ENCODE measurements at places on chromosomes 6 and 20. TPM values are rescaled to one million over a fixed set of nuclear protein-coding genes. Genes with fewer than 3 reads are reported as not detected.
A peak's percentile ranks its signal among the peaks of the same experiment; 100 is the strongest.

BEND6 gene
- total RNA-seq: 0.53 TPM

SLC17A4 gene
- not detected for total RNA-seq

- no peak for DNase-seq
Measured at GRCh38 chr6:118281291-118281690, 266.8 kb upstream of the PLN start.

GRCh38 chr20:62624325-62624690 lies 18.0 kb upstream of the SLCO4A1 start:
- DNase-seq: no peak

- no peak for DNase-seq
Measured at GRCh38 chr20:5504061-5504739, 187.4 kb upstream of the PROKR2 start.

GRCh38 chr6:70874181-70874913 lies 82.5 kb downstream of the B3GAT2 start:
- DNase-seq: no peak

DNA sequence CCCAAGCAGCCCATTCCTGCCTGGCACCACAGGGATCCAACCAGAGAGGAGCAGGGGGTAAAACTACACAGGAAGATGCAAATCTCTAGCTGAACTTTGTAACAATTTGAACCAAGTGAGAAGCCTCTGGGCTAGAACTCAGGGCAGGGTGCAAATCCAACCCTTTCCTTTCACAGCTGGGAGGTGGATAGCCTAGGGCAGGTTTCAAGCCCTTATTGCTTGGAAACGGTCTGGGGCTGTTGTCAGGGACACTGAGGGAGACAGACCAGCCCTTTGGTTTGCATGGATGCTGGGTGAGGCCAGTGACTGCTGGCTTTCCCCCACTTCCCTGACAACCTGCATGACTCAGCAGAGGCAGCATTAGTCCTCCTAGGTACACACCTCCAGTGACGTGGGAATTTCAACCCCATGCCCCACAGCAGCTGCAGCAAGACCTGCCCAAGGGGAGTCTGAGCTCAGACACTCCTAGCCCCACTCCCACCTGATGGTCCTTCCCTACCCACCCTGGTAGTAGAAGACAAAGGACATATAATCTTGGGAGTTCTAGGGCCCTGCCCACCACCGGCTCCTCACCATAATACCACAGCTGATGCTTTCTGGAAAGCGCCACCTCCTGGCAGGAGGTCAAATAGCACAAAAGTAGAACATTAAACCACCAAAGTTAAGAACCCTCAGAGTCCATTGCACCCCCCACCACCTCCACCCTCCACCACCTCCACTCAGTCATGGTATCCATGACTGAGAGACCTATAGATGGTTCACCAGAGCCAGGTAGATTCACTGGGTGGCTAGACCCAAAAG lies 797.7 kb upstream of the MAN1A1 start:
- DNase-seq: no peak

- no peak for DNase-seq
Measured at GRCh38 chr6:49342410-49342809, 120.6 kb downstream of the MMUT start.

DNA sequence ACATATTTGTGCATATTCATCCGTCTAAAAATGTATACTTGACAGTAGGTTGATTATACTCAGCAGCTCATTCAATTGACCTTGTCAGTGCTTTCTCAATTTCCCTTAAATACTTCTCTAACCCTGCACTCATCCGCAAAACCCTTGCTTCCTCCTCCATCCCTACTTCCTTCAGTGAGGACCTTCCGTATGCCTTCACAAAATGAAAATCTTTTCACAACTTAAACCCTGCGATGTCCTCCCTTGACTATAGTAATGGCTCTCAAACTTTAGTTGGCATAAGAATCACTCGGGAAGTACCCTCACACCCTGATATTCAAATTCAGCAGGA lies 5.2 kb downstream of the MBOAT1 start:
- DNase-seq: no peak

DNA sequence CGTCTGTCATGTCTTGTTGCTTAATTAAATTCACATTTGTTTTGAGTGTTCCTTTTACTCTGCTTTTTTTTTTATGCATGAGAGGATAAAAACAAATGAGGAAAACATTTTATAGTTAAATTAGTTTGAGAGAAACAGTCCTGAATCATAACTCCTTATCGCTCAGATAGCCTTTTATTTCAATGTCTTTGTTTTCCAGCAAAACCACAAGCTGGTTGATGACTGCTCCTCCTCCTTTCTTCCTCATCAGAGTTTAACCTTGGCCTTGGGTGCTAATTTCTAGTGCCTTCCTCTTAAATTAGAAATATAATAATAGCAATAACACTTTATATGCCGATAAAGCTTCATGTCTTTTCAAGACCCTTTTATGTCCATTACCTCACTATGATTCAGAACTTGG lies 3.1 kb downstream of the NOX3 start:
- DNase-seq: no peak

DNA sequence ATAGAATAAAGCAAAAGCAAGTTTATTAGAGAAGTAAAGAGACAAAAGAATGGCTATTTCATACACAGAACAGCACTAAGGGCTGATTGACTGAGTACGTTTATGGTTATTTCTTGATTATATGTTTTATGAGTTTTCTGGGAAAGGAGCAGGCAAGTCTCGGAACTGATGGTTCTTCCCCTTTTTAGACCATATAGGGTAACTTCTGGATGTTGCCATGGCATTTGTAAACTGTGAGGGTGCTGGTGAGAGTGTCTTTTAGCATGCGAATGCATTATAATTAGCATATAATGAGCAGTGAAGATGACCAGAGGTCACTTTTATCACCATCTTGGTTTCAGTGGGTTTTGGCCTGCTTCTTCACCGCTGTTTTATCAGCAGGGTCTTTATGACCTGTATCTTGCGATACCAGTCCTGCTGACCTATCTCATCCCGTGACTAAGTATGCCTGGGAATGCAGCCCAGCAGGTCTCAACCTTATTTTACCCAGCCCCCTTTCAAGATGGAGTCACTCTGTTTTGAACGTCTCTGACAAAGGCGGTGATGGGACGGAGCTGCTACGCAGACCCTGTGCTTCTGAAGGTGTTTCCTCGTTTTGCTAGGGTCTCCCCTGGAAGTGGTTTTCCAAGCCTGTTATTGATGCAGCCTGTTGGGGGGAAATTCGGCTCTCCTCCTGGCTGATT lies 45.4 kb upstream of the BMP6 start:
- DNase-seq: no peak

DNA sequence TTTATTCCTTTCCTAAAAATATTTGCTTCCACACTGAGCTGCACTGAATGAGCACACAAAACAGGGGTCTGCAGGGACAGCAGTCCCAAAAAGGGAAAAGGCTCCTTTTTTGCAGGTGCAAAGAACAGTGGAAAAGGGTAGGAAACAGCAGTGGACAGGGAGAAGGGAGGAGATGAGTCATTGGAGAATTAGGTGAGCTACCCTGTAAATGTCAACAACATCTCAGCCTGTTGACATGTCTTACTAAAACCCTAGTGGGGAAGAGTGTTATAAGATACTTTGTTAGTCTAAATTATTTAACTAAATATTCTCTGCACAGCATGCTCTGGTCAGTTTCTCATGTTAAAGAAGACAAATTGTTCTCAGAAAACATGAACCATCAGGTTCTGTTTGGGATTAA lies 151.5 kb upstream of the FBXL4 start:
- no peak for DNase-seq

GRCh38 chr6:5712349-5713215 lies 294.1 kb downstream of the NRN1 start:
- DNase-seq: no peak

SLC22A16 gene
- total RNA-seq: not detected

DNA sequence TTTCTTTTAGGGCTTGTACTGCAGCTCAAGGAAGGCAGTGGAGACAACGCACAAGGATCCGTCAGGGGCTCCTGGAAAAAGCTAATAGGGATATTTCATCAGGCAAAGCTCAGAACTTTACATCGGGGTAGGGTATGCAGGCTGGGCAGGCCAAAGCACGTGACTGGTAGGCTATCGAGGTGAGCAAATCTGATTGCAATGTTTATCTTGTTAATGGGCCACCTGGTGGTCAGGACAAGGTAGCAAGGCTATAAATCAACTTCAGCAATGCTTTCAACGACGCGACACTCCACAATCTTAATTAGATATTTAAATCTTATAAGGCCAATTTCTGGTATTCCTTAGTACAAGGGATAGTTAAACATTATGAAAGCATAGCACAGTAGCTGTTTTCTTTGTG lies 1302.8 kb upstream of the EYS start:
- DNase-seq: no peak

DNA sequence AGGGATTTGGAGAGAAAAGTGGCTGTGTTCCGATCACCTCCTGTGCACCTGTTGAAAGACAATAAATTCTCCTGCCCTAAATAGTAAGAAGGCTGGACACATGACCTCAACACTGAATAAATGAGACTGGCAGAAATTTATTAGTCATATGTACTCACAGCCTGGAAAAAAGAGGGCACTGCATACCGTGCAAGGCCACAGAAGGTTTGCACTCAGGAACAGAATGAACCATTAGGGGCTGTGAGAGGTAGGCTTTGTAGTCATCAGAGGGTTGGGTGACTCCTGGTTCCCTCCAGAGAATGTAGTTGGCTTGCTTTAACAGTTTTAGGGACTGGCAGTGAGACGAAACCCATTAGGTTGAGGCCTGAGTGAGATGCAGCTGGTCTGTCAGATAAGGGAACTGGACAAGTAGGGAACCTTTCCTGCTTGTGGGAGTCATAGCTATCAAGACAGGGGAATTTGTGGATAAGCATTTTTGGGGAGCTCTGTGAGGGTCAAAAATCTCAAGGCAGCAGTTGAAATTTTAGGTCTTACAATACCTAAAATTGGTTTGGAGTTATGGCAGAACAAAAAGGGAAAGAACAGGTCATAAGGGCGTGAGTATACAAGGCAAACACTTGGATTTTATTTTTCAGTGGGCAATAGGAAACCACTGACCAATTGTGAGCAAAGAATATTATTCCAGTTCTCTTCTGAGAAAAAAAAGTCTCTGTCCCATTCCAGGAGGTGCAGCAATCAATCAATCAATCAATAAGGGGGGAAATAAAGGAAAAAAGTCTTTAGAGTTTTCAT lies 67.9 kb upstream of the BTN3A2 start:
- DNase-seq: no peak

DNA sequence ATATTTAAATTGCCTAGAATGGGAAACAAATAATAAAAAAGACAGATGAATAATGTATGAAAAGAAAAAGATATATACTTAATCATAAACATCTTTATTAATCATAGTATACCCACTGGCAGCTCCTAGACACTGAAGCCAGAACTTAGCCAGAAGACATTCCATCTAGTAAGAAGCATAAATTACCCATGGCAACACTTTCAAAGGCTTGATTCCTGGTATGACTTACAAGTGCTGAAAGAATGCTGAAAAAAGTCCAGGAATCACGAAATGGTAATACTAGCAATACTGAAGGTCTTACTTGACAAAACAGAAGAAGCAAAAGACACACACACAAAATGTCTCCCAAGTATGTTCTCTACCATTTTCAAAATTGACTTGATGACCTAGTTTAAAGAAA lies 38.0 kb downstream of the RWDD2A start:
- DNase-seq: no peak

GRCh38 chr20:46485431-46485830 lies 27.9 kb downstream of the ZNF334 start:
- no peak for DNase-seq

- no peak for DNase-seq
Measured at GRCh38 chr6:165219629-165220028, 89.8 kb downstream of the C6orf118 start.

TULP4 gene
- total RNA-seq: 55.1 TPM

RSPO3 gene
- total RNA-seq: 1.8 TPM

C4B gene
- 1.3 TPM for total RNA-seq

DNA sequence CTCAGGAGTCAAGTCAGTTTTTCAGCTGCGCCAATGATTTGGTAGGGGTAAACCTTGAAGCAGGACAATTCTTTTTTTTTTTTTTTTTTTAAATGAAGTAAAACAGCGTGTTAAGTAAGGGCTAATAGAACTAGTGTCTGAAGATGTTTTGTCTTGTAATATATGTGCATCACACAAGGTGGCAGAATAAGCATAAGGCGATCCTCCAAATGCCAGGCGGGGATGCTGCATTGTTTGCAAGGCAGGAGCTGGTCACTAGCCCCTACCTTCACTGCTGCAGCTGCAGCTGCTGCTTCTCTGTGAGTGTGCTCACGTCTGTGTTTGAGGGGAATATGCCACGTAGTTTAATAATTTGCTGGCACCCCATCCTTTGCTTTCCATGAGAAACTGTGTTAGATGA lies 272.7 kb upstream of the MAP3K7 start:
- DNase-seq: no peak

- no peak for DNase-seq
Measured at GRCh38 chr20:11170025-11170424, 496.2 kb upstream of the JAG1 start.

SLC24A3 gene
- total RNA-seq: 0.18 TPM

GRCh38 chr6:138592749-138593123 lies 93.4 kb upstream of the NHSL1 start:
- no peak for DNase-seq

- no peak for DNase-seq
Measured at GRCh38 chr6:135285165-135285564, 104.1 kb downstream of the MYB start.

DNA sequence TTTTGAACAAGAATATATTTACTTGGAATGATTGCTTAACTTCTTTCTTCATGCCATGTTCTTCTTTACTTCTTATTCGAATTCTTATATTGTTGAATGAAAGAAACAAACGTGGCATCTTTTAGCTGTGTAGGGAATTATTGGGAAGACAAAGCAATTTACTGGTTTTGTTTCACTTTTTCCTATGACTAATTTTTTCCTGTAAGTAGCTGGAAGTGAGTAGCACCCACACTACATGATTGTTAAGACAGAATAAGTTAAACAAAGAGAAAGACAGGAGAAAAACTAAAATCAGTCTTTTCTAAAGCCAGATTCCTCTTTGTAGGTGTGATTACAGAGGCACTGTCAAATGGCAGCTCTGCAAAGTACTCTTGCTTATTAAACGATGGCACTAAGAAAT lies 593.4 kb downstream of the EYS start:
- DNase-seq: peak; percentile 12

ECT2L gene
- 0.12 TPM for total RNA-seq
